SK-N-SH (cell line): ENCODE measurements at places on chromosomes 6 and 20. TPM values are rescaled to one million over a fixed set of nuclear protein-coding genes. Genes with fewer than 3 reads are reported as not detected.

DNA sequence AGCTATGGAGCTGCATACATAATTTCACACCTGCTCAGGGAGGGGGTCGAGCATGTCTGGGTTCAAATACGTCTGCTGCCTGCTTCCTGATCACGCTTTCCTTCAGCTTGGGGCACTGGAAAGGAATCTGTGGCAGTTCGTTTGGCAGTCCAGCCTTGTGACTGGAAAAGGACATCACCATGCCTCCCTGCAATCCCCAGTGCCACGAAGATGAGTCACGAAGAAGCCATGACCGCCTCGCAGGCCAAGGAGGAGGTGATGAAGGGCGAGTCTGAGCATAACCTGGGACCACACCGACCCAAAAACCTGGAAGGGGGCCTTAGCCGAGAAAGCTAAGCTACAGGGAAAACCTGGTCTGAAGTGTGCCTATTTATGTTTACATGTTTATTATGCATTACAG, 13.1 kb downstream of the JAG1 start:
- peaks cover 24% of the 10 kb centered on the region for H3K4me1 ChIP-seq
- peak overlapping the region; percentile 30; the same call in 1 of the 2 replicates for H3K27ac ChIP-seq
- H3K36me3 ChIP-seq = peaks cover 10% of the 10 kb centered on the region; the same call in 1 of the 2 replicates
- DNase-seq = no peak

DNA sequence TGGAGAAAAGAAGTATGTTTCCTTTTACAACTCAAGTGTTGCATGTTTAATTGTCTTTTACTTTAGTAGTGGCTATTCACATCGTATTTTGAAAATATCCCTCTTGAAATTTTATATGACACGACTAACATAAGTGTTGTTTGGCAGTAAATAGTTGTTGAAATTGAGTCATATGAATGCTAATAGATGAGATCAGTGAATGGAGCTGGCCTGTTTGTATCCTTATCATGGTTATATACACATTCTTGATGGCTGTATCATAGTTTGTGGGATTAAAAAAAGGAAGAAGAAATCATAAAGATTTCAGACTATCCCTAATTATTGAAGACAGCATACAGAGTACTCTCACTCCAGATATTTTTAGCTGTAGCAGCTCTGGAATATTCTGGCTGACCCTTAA, 8.2 kb upstream of the RAE1 start:
- peaks cover 10% of the 10 kb centered on the region; the same call in 1 of the 2 replicates for H3K27me3 ChIP-seq
- no peaks in the 10 kb centered on the region for H3K4me1 ChIP-seq
- DNase-seq = no peak
- no peak overlapping the region for H3K27ac ChIP-seq

GRCh38 chr6:146595972-146596731, 2.6 kb upstream of the ADGB start:
- no peaks in the 10 kb centered on the region for H3K4me1 ChIP-seq
- H3K4me3 ChIP-seq = no peak overlapping the region
- H3K36me3 ChIP-seq = no peaks in the 10 kb centered on the region
- H3K27ac ChIP-seq = no peak overlapping the region
- no peak for DNase-seq

The UBE2V1 gene
- polyA plus RNA-seq = 99.7 and 100 TPM in 2 replicates

The TFAP2A gene
- 0.02 and 0.07 TPM in 2 replicates for polyA plus RNA-seq

The EYS gene
- 0.05 TPM in 1 of 2 replicates, not detected in the other for polyA plus RNA-seq
